ENCODE measurements at places on chromosomes 11 and 22.

GRCh38 chr11:134124660-134125451 is 56.0 kb downstream of the JAM3 start:
- DNase-seq, result no peak

GRCh38 chr11:12845739-12846358 is 163.3 kb upstream of the RASSF10 start:
- DNase-seq, result no peak

DNA sequence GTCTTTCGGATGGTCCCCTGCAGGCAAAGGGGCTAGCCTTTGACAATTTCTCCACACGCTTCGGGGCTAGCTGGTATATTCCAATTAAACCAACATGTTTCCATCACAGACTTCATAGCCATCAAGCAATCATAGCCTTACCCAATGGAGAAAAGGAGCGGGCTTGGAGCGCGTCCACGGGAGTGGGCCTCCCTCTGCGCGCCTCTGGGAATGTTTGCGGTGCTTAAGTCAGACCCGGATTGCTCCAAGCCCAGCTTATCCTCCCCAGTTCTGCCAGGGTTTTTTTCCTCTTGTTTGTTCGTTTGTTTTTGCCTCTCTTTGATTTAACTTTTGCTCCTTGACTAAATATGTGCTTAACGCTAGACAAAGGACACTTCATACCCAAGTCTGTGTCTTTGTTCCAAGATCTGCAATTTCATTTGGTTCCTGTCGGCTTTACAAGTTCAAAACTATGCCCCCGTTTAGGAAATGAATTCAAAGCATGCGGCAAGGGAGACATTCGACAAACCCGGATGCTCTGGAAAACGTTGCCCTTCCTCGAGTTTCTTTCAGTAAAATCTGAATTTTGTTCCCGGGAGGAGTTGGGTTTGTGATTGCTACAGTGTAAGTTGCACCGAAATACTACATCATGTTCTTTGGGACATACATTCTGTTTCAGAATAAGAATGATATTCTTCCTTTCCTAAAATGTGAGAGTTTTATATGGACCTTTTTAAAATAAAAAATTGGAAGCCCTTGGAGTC is 1.0 kb upstream of the GLB1L2 start:
- no peak for DNase-seq

GRCh38 chr22:22748297-22748743 is 103.9 kb downstream of the GGTLC2 start:
- DNase-seq, result peak; percentile 20

DNA sequence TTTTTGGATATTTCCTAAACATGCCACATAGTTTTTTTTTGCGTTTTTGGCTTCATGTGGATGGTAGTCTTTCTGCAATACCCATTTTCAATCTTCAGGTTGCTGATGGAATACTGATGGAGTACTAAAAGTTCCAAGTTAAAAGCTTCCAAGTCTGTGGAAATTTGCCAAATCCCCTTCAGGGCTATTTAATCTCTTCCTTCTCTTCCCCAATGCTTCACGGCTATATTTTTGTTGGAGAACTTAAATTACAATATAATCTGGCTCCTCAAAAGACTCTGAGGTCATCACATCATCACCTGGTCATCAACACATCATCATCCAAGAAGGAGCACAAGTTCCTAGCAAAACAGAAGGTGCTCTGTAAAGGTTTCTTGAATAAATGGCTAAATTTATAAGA is 881.0 kb upstream of the TENM4 start:
- no peak for DNase-seq

DNA sequence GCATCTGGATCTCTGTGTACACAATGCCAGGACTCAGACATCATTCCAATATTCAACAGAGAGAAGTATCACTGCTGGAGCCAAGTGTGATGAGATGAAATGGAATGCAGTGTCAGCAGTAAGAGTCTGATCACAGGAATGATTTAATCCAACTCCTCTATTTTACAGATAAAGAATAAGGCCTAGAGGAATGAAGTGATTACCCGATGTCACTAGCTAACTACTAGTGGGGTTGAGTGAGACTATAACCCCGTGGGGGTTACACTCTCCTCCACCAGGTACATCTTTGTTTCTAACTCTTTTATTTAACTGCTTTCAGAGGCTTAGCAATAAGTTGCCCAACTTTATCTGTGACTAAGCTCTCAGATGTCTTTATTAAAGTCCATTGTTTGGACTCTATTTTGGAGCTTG is 94.2 kb upstream of the FAT3 start:
- no peak for DNase-seq

- DNase-seq, result no peak
These were observed 546.9 kb downstream of the MIAT start for GRCh38 chr22:27204280-27204679.

GRCh38 chr11:67615728-67616430 is 9.1 kb downstream of the NDUFV1 start:
- DNase-seq, result no peak

GRCh38 chr11:47464483-47464882 is 15.5 kb upstream of the RAPSN start:
- no peak for DNase-seq

GRCh38 chr11:43983221-43983810 is 40.9 kb downstream of the C11orf96 start:
- DNase-seq, result no peak

- DNase-seq, result no peak
These were observed 1447.1 kb downstream of the FAM181B start for GRCh38 chr11:81286550-81286949.

GRCh38 chr22:31929167-31929930 is 15.0 kb upstream of the YWHAH start:
- DNase-seq, result no peak

- no peak for DNase-seq
These were observed 1.6 kb upstream of the PHLDA2 start for GRCh38 chr11:2930704-2931419.

- DNase-seq, result no peak
These were observed 90.3 kb downstream of the RPL27A start for GRCh38 chr11:8772571-8773519.

DNA sequence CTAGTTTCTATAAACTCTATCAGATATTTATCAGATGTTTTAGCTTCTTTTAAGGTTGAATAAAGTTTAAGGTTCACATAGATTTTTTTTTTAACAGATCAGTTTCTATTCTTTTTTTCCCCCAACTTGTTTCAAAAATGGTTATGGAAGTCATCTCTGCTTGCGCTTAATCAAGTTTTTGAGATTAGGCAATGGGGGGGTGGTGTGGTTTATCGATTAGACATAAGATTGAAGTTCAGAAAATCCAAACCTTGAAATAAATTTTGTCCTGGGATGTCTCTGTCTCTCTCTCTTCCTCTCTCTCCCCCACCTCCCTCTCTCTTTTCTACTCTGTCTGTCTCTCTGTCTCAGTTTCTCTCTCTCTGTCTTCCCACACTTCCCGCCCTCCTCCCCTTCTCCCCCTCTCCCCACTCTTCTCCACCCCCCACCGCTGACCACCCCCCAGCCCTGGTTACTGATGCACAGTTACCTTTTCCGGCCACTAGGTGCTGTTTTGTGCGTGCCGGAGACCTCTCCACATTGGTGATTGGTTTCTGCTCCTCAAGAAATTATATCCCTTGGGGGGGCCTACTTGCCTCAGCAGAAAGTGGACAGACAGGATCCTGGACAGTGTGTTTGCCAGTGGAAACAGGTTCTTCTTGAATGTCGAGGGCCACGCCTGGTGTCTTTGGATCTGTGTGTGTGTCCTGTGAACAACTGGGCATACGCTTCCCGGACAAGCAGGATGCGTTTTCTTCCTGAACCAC is 29.7 kb upstream of the ANO1 start:
- DNase-seq, result no peak

DNA sequence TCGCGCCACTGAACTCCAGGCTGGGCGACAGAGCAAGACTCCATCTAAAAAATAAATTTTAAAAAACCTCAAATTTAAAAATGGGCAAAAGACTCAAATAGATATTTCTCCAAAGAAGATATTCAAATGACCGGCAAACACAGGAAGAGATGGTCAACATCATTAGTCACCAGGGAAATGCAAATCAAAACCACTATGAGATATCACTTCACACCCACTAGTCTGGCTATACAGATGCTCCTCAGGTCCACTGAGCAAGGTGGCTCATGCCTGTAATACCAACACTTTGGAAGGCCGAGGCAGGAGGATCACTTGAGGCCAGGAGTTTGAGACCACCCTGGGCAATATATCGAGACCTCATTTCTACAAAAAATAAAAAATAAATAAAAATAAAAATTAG is 43.3 kb upstream of the SLC35C1 start:
- no peak for DNase-seq

DNA sequence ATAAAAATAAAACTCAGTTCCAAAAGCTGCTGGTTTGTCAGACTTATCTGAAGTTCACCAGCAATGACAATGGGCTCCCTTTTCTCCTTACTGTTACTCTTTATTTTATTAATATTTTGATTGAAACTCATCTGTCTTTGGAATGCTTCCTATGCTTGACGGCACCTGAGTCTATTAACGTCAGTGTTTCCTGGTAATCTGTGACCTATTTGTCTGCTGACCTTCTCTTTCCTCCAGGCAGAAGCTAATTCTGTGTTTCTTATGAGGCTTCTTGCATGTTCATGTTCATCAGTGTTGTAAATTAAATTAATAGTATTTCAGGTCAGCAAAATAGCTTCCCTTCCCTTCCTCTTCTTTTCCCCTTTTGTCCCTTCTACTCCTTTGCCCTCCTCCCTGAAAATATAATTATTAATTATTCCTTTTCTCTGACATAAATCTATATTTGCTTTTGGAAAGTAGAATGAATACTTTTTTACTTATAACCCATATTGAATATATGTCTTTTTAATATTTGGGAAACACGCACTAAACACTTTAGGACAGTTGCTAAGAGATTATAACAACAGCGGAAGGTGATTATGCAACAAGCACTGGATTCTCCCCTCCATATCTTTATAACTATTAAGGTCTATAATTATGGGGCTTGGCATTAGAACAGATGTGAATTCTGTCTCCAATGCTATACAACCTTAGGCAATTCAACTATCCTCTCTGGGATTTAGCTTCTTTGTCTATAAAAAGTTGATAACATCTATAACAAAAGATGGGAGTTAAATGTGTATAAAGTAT is 32.1 kb upstream of the PCF11 start:
- DNase-seq, result no peak

DNA sequence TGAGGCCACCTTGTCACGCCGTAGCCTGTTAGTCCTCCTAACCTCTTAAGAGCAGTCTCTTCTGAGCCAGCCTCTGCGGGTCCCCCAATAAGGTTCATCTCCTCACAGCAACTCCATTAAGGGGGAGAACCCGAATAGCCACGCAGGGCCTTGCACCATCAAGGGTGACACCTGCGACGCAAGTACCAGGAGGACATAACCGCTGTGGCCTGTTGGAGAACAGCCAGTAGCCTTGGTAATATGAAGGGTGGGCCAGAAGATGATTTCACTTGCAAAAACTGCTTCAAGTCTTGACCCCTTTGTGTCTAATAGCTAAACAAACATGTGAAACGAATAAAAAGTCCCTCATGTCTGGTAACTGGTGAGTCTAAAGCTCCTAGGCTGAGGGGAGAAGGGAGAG is 14.8 kb downstream of the ARFGAP2 start:
- DNase-seq, result no peak

- DNase-seq, result no peak
These were observed 44.4 kb downstream of the NAT10 start for GRCh38 chr11:34149786-34150185.

- DNase-seq, result no peak
These were observed 10.2 kb downstream of the PACS1 start for GRCh38 chr11:66080055-66080817.

DNA sequence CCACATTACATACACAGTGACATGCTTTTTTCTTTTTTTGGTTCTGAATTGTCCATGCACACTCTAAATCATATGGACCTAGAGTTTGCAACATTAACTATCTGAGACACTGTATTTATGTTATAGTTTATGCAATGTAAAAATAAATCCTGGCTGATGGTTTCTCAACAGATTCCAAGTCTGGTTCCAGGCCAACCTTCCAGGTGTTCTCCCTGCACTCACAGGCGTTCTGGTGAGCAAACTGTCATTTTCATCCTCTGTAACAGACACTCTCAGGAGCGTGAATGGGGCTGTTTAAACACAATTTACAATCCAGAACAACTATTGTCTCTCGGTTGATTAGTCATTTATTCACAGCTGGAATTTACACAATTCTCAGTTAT is 36.5 kb upstream of the ANKK1 start:
- DNase-seq, result no peak

DNA sequence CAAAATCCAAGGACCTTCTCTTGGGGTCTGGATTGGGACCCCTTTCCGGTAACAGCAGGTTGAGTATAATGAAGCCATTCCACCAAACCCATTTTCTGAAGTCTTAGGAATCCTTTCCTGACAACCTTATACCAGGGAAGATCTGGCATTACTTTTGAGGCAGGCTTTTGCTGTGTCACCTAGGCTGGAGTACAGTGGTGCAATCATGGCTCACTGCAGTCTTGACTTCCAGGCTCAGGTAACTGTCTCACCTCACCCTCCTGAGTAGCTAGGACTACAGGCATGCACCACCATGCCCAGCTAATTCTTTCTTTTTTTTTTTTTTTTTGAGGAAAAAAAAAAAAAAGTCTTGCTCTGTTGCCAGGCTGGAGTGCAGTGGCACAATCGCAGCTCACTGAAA is 55.8 kb upstream of the TREH start:
- DNase-seq, result no peak

GRCh38 chr11:113974741-113975470 is at the start of gene HTR3A:
TSS of gene HTR3A (plus strand) at chr11:113975108. CDS start at chr11:113975326, 218 bp downstream.
- no peak for DNase-seq

DNA sequence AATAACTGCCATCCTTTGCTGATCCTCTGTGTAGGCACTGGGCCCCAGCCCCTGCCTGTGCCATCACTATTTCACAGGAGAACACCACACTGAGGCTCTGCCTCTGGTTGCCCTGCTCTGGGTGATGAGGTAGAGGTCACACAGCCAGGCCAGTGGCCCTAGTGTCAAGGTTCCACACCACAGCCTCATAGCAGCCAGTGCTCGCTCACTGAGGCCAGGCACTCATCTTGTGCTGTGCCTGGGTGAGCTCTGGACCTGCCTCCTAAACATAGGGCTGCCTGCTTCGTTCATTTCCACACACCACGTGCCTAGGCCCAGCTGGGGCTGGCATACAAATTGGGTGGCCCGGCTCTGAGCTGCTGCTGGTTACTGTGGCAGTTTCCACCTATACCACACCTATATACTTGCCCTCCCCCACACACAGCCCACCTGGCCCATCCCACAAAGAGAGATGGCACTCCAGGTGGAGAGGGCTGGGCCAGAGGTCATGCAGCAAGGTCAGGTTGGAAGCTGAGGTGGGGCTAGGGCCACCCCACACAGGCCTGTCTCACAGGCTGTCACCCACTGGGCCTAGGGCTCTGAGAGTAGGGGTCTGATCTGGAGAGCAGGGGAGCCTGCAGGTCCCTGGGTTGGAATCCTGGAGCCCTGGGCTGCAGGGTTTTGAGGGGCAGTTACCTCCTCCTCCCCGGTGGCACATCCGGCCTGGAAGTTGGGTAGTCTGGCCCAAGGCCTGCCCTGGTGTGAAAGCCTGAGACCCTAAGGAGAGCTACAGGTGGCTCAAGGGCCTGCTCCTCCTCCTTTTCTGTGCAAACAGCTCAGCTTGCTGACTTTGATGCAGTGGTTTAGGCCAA is 11.2 kb downstream of the KCNQ1OT1 start:
- no peak for DNase-seq

Data from Jurkat, Clone E6-1 (cell line).